ENCODE measurements at places on chromosomes 2 and 18.

- DNase-seq = no peak
Observed at GRCh38 chr2:190209559-190209958, 110.1 kb downstream of the HIBCH start.

DNA sequence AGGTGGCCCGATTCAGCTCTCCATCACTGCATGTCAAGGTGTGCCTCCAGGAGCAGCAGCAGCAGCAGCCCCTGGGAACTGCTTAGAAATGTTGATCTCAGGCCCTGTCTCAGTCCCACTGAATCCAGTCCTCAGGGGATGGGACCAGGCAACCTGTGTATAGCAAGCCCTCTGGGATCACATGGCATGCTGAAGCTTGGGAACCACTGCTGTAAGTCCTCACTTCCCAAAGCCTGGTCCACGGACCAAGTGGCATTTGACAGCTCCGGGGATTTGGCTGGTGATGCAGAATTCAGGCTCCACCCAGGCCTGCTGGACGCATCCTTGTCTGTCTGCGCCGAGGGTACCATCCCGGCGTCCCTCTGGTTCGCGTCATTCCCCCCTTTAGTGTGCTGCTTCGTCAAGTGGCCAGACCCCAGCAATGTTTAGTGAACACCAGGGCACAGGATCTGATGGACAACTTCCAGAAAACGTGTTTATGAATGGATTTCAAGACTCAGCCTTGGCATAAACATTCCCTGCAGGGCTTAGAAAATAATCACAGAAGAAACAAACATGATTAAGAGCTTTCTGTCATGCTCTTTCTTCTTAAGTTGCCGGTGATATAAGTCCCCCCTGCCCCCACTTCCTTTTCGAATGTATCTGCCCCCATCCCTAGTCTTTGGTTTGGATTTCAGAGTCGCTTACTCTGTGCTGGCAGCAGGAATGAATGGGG, 234.0 kb downstream of the GBX2 start:
- DNase-seq = no peak

DNA sequence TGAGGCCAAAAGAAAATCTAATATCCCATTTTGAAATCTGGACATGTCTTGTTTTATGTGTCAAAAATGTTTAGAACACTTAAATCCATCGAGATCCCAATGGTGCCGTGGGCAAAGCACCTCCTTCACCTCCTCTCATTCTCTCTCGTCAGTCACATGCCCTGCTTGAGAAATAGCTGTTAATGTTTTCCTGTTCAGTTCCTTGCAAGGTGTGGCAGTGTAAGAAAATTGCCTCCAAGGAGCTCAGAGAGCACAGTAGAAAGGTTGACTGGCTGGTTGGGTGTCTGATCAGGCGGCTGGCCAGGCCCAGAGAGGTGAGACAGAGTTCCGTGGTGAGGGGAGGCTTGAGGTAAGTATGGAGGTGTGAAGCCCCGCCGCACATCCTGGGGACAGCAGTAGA, 210.2 kb downstream of the TSN start:
- DNase-seq = no peak

DNA sequence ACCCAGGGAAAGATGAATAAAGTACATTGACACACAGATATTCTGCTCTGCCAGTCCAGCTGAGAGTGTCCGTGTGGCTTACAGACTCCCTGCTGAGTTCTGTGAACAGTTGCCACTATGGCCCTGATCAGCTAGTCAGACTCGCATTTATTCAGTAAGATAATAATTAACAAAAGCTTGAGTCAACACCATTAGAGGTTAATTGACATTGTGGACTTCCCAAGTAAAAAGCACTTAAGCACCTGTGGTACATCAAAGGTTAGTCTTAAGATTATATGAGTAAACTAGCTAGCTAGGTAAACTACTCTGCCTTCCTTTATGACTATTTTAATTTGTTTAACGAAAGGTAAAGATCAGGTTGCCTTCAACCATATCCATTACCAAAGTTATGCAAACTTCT, 33.7 kb downstream of the ANKRD30B start:
- DNase-seq = no peak

- DNase-seq = no peak
Observed at GRCh38 chr2:36177282-36177681, 178.3 kb upstream of the CRIM1 start.

All from NCI-H1436 treated with DMSO at 0.1 percent for 48 hours (cell line).